Activated naive CD4-positive, alpha-beta T cell treated with anti-CD3 and anti-CD28 coated beads for 36 hours (primary cell): ENCODE measurements at places on chromosomes 2 and 18. TPM values are rescaled to one million over a fixed set of nuclear protein-coding genes. Genes with fewer than 3 reads are reported as not detected.

- H3K36me3 ChIP-seq: no peaks in the 10 kb centered on the region
- peaks cover 37% of the 10 kb centered on the region for H3K27me3 ChIP-seq
- H3K27ac ChIP-seq: no peak overlapping the region
- DNase-seq: no peak
- H3K4me1 ChIP-seq: no peaks in the 10 kb centered on the region
Observed at GRCh38 chr18:63908858-63909257, 1.1 kb downstream of the SERPINB10 start.

DNA sequence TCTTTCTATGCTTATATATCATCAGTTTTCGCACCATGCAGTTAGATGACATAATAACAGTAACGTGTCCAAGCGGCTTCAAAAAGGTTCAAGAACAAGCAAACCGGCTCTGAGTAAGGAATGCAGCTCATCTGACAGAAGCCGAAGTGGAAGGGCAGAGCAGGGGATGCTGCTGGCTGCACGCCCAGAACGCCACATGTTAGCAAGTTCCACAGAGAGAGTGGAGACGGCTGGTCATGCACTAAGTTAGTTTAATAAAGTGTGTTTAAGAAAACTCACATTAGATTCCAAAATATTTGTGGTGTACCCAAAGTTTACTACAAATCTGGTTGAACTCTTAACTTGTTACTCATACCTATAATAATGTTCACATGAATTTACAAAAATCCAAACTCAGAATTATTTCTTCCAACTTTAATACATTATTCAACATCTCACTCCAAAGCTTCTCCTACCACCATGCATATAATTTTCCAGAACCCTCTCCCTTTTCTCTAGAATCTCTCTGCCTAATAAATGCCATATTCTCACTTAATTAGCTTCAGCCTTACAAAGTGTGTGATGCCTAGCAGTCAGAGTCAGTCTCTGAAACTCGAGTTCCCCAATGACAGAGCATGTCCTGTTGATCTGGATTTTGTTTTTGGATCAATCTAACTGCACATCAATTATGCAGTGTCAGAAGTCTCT, 170.0 kb downstream of the DNAH7 start:
- H3K36me3 ChIP-seq: no peaks in the 10 kb centered on the region
- DNase-seq: no peak
- no peak overlapping the region for H3K27ac ChIP-seq
- peaks cover 3% of the 10 kb centered on the region for H3K27me3 ChIP-seq

POU3F3 gene
- not detected for total RNA-seq

DNA sequence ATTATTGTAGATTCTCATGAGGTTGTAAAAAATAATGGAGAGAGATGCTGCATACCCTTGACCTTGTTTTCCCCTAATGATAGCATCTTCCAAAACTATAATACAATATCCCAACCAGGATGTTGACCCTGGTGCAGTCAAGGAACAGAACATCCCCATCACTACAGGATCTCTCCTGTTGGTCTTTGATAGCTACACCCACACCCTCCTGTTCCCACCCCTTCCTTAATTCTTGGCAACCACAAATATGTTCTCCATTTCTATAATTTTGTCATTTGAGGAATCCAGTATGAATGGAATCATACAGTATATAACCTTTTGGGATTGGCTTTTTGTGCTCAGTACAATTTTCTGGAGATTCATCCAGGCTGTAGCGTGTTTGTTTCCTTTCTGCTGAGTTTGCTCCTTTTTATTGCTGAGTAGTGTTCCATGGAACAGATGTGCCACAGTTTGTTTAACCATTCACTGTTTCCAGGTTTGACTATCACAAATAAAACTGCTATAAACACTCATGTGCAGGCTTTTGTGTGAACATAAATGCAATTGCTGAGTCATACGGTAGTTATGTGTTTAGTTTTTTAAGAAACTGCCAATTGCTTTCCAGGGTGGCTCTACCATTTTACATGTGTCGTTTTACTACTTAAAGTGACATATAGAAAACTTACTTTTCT, 22.2 kb downstream of the MCFD2 start:
- H3K36me3 ChIP-seq: no peaks in the 10 kb centered on the region
- H3K27ac ChIP-seq: no peak overlapping the region
- no peak for DNase-seq
- no peak overlapping the region for H3K4me3 ChIP-seq
- H3K4me1 ChIP-seq: no peaks in the 10 kb centered on the region

GRCh38 chr2:26522325-26522724, 44.4 kb upstream of the OTOF start:
- peaks cover 23% of the 10 kb centered on the region for H3K4me1 ChIP-seq
- H3K36me3 ChIP-seq: no peaks in the 10 kb centered on the region
- H3K27me3 ChIP-seq: no peaks in the 10 kb centered on the region
- H3K27ac ChIP-seq: no peak overlapping the region

TRIM43 gene
- not detected for total RNA-seq

DNA sequence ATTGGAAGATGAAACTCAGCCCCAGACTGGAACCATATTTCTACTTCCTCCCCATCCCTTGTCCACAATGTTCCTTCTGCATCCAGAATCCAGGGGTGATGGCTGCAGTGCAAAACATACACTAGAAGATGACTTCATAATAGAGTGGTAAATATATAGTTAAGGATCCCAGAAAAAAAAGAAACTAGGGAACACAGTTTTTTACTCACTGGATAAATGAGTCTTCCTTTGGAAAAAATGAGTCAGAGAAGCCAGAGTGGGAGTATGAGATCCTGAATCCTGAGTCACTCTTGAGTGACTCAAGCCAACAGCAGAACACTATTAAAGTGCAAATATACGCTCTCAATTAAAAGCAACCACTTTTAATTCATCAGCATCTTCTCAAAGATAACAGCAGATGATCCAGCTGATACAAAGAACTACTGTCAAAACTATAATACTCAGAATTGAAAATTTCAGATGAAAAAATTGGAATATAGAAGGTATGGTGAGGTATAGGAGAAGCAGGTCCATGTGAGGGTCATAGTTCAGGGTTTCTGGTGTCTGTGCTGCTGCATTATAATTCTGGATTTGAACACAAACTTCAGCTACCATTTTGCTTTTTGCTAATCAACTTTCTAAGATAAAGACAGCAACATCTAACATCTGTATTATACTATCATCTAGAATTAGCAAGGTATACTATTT, 987.2 kb upstream of the CDH2 start:
- H3K4me3 ChIP-seq: no peak overlapping the region
- no peaks in the 10 kb centered on the region for H3K27me3 ChIP-seq
- H3K4me1 ChIP-seq: no peaks in the 10 kb centered on the region
- no peak overlapping the region for H3K27ac ChIP-seq

DNA sequence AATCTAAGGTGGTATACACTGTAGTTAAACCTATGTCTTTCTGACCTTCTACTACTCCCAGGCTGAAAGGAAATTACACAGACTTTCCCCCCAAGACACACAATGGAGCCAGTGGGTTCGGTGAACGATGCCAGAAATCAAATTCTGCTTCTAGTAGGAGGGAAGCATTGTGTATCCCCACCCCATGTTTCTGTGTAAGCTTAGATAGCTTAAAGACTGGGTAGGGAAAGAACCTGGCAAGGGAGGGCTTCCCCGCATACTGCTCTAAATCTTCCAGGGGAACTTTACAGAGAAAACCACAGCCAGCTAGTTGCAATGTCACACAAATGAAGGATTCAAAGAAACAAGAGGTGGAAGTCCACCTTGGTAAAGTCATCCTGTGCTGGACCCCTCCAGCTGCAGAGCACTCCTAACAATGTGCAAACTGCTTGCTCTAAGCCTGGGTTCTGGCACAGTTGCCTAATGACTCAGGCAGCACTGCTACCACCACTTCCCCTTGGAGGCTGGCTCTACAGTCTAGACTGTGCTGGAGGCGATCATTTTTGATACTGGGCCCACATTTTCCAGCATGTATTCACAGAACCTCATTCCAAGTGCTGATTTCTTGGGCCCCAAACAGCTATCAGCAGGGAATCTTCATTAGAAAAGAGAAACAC, 47.5 kb downstream of the TRIB2 start:
- H3K4me1 ChIP-seq: peaks cover 9% of the 10 kb centered on the region
- DNase-seq: no peak
- no peak overlapping the region for H3K4me3 ChIP-seq
- no peak overlapping the region for H3K27ac ChIP-seq

DNA sequence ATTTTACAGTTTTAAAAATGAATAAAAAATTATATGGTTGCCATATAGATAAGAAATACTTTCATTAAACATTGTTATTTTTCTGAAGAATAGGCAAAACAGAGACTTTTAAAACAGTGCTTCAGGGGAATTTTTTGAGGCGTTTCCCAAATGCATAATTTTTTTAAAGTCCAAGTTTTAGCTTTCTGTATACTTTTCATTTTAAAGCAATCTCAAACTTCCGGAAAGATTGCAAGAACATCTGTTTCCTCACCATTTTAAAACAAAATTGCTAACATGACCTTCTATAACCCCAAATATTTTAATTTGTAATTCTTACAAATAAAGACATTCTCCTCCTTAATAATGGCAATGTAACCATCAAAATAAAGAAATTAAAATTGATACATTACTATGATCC, 15.1 kb upstream of the MBD2 start:
- H3K27ac ChIP-seq: no peak overlapping the region
- H3K27me3 ChIP-seq: no peaks in the 10 kb centered on the region
- no peak for DNase-seq
- H3K4me1 ChIP-seq: no peaks in the 10 kb centered on the region
- no peaks in the 10 kb centered on the region for H3K36me3 ChIP-seq

GRCh38 chr2:33166287-33166881, 219.6 kb downstream of the LTBP1 start:
- no peak for DNase-seq
- H3K27ac ChIP-seq: no peak overlapping the region
- H3K4me1 ChIP-seq: no peaks in the 10 kb centered on the region
- no peaks in the 10 kb centered on the region for H3K36me3 ChIP-seq

SERPINB4 gene
- not detected for total RNA-seq

DNA sequence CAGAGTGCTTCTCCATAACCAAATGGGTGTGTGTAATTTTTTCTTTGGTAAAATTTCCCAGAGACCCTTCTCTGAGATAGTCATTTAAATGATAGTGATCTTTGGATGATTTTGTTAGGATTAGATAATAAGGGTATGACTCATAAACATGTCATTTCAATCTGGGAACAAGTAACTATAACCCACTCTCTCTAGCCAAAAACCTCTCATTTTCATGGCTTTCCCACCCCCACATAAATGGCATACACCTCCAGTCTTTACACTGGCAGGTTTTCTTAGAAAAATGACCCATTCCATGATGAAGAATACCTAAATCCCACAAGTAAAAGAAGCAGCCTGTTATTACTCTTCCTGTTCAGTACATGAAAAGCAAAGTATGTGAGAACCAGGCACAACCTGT, 572.0 kb upstream of the ZEB2 start:
- no peak for DNase-seq
- H3K27ac ChIP-seq: no peak overlapping the region
- H3K4me1 ChIP-seq: no peaks in the 10 kb centered on the region
- H3K27me3 ChIP-seq: no peaks in the 10 kb centered on the region
- no peak overlapping the region for H3K4me3 ChIP-seq

- H3K27ac ChIP-seq: no peak overlapping the region
- DNase-seq: no peak
- H3K27me3 ChIP-seq: no peaks in the 10 kb centered on the region
- no peak overlapping the region for H3K4me3 ChIP-seq
- H3K4me1 ChIP-seq: peaks cover 1% of the 10 kb centered on the region
Observed at GRCh38 chr18:46034230-46034629, 37.8 kb downstream of the PSTPIP2 start.

- H3K4me3 ChIP-seq: no peak overlapping the region
- H3K27ac ChIP-seq: no peak overlapping the region
- DNase-seq: no peak
- H3K4me1 ChIP-seq: peaks cover 8% of the 10 kb centered on the region
- no peaks in the 10 kb centered on the region for H3K36me3 ChIP-seq
Observed at GRCh38 chr2:63681896-63682295, 93.1 kb downstream of the MDH1 start.

DNA sequence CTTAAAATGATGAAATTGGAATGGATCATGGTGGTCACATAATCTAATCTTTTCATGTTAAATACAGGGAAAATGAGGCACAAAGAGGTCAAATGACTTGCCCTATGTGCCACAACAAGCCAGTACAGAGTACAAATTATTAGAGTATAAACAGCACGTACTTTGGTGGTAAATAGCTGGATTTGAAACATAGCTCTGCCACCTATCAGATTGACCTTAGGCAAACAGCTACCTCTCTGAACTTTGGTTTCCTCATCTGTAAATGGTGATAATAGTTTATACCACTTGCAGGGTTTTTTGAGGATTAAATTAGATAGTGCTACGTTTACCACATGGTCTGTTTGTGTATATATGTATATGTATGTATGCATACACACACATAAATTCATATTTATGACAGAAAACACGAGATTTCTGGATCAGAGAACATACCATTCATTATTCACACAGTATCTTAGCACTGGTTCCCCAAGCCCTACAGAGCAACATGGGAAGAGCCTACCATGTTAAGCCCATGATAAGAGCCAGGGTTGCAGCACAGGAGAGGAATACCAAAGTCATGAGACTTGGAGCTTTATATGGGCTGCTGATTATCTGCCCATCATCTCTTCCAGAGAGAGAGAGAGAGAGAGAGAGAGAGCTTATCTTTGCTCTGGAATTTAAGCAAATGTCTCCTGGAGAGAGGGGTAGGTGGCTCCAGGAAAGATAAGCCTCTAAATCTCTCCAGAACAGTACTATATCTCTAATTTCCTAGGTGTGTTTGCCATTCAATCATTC, 73.5 kb downstream of the MDH1 start:
- H3K27ac ChIP-seq: no peak overlapping the region
- peaks cover 13% of the 10 kb centered on the region for H3K27me3 ChIP-seq
- H3K36me3 ChIP-seq: no peaks in the 10 kb centered on the region
- peaks cover 4% of the 10 kb centered on the region for H3K4me1 ChIP-seq
- DNase-seq: no peak

DNA sequence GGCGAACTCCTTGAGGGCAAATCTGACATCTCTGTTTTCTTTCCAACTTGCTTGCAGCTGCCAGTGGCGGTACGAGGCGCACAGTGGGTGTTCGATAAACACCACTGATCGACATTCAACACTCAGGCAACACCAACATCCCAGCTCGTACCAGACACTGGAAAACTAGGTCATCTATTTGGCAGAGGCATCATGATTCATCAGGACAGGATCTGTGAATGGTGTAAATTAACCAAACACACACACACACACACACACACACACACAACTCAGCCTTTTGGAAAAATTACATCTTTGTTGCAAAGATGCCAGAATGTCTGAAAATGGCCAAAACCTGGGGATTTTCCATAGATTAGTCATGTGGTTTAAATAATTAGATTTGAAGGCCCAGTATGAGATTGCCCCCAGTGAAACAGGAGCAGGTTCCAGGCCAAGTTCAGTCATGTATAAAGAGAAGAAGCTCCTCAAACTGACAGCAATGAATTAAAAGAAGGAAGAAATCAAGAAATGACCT, 150.5 kb upstream of the NCKAP5 start:
- no peak overlapping the region for H3K27ac ChIP-seq
- H3K4me3 ChIP-seq: no peak overlapping the region
- H3K27me3 ChIP-seq: peaks cover 6% of the 10 kb centered on the region
- H3K4me1 ChIP-seq: no peaks in the 10 kb centered on the region

TCF23 gene
- total RNA-seq: not detected

- H3K4me1 ChIP-seq: peaks cover 16% of the 10 kb centered on the region
- peak; percentile 52 for DNase-seq
- H3K27ac ChIP-seq: no peak overlapping the region
- peaks cover 18% of the 10 kb centered on the region for H3K27me3 ChIP-seq
- no peak overlapping the region for H3K4me3 ChIP-seq
Observed at GRCh38 chr18:34801774-34802173, 91.7 kb downstream of the DTNA start.

- H3K27me3 ChIP-seq: no peaks in the 10 kb centered on the region
- peaks cover 51% of the 10 kb centered on the region for H3K4me1 ChIP-seq
- no peaks in the 10 kb centered on the region for H3K36me3 ChIP-seq
- H3K4me3 ChIP-seq: peak within 1 kb of the TSS; percentile 42
- peak within 1 kb of the TSS; percentile 47 for H3K27ac ChIP-seq
Observed at GRCh38 chr2:240624950-240625621, at the start of gene GPR35. TSS of gene GPR35 (plus strand) at chr2:240625480. CDS start at chr2:240629953, 4,473 bp downstream.
